Fibroblast of villous mesenchyme (primary cell): ENCODE measurements at places on chromosomes 1 and 21. TPM values are rescaled to one million over a fixed set of nuclear protein-coding genes. Genes with fewer than 3 reads are reported as not detected.
A peak's percentile ranks its signal among the peaks of the same experiment; 100 is the strongest.

The MAB21L3 gene
- under 0.01 TPM in 2 replicates for total RNA-seq

DNA sequence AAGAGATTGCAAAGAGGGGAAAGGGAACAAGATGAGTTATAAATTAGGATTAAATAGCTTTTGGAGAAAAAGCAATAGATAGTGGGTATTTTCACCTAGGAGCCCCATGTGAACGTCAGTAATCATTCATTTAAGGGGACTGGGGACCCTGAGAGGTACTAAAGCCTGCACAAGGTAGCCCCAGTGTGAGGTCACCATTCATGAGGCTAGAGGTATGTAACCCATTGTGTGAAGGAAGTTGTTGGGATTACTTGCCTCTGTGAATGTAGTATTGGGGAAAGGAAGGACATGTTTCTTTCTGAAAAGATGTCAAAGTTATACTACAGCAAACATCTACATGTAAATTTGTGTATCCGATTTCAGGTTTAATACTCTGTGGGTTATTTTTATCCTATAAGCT lies 276.8 kb downstream of the TBX15 start:
- no peak for DNase-seq

The HLX gene
- 8.7 and 19.9 TPM in 2 replicates for total RNA-seq

GRCh38 chr1:8374812-8375211 lies 56.9 kb downstream of the SLC45A1 start:
- DNase-seq = no peak

GRCh38 chr1:47705517-47706130 lies 267.8 kb downstream of the FOXD2 start:
- DNase-seq = peak; percentile 3

The SH3BP5L gene
- total RNA-seq = 26.1 and 28.9 TPM in 2 replicates

DNA sequence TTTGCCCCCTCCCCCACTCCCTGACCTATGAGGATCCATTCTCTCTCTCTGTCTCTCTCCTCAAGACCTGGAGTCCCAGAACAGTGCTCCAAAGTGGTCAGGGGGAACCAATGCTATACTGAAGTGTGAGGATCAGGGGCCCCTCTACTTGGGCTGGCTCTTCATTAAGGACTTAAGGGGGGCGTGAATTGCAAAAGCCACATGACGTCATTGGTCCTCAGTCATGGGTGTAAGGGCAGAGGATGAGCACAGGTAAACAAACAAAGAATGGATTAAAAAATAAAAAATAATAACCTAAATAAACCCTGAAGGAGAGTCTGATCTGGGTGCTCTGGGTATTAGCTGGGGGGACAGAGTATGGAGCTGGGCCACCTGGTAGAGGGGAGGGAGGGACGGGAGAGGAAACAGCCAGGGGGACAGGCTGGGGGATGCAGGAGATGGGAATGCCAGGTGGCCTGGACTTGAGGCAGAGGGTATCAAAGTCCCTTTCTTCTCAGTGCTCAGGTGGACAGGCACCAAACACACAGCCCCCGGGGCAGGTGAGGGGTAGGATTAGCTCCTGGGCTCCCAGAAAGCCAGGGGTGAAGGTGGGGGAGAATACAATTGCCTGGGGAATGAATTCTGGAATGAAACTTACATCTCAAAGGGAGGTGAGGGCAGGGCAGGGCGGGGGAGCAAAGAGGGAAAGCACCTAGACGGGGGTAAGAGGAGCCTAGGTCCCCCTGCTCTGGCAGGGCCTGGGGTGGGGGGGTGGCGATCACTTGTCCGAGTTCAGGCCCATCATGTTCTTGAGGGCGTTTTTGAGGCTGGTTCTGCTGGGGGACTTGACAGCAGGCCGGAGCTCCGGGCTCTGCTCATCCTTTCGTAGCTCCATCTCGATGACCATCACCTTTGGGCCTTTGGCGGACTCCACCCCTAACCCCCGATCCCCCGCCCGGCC lies 4.6 kb downstream of the MPZ start:
- no peak for DNase-seq

DNA sequence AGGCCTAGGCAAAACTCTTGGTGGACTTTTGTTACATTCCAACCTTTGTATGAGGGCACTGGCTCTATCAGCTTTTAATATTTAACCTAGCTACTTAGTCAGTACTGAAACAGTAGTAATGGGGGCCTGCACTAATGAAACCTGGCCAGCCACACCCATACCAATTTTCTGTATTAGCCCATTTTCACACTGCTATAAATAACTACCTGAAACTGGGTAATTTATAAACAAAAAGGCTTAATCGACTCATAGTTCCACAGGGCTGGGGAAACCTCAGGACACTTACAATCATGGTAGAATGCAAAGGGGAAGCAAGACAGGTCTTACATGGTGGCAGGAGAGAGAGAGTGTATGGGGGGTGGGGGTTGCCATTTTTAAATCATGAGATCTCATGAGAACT lies 245.7 kb upstream of the RGS18 start:
- no peak for DNase-seq

- DNase-seq = no peak
Observed at GRCh38 chr1:179744401-179745130, 1.5 kb downstream of the FAM163A start.

The PGLYRP3 gene
- not detected in 2 replicates for total RNA-seq

GRCh38 chr1:67189953-67190352 lies 23.7 kb downstream of the IL23R start:
- no peak for DNase-seq

GRCh38 chr1:160837558-160838205 lies 25.0 kb downstream of the CD244 start:
- DNase-seq = no peak

- no peak for DNase-seq
Observed at GRCh38 chr1:46057781-46058180, 74.6 kb downstream of the PIK3R3 start.

DNA sequence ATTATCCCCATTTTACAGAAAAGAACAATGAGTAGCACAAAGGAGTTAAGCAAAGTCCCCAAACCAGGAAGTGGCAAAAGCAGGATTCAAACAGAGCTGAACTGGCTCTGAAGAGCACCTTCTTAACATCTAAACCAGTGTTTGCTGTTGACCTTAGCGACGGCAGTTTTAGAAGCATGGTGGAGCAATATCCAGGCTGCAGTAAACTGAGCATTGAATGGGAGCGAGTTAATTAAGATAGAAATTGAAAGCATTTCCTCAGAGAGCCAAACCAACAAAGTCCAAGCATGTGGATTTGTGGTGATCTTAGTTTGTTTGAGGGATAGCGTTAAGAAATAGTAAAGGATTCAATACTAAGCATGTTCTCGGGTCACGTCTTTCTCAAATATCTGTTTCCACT lies 13.4 kb upstream of the ZNF281 start:
- DNase-seq = no peak

DNA sequence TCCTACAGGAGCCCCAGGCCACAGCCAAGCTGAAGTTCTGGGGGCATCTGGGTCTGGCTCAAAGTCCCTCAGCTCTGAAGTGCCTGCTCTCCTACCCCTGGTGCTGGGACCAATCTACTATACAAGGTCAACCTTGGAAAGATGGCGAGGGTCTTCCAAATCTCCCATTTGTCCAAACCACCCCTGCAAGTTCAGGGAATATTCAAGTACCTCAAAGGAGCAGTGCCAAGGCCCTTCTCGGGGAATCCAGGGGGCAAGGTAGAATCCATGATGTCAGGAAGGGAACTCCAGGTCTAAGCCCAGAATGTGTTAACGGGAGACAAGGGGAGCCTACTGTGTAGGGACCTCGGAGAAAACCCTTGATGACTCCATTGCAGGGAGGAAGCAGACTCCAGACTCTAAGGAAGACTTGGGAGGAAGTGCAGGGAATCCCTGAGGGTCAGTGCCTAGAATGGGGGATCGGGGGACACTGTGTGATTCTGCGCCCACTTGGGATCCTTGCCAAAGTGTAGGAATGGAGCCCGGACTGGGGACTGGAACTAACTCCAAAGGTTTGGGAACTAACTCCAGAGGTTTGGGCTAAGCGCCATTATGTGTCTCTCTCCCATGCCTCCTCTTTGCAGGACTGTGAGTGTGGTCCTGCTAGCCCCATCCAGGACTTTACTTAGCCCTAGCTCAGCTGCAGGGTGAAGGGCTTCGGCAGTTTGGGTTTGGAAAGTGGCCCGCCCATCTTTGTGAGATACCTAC lies 8.7 kb downstream of the TAL1 start:
- no peak for DNase-seq

GRCh38 chr1:25922971-25923552 lies 16.8 kb upstream of the STMN1 start:
- DNase-seq = no peak

The HTR6 gene
- total RNA-seq = not detected in 2 replicates

- DNase-seq = no peak
Observed at GRCh38 chr1:34479731-34480130, 275.1 kb upstream of the GJB5 start.

The TGFB2 gene
- 28.0 and 36.3 TPM in 2 replicates for total RNA-seq

DNA sequence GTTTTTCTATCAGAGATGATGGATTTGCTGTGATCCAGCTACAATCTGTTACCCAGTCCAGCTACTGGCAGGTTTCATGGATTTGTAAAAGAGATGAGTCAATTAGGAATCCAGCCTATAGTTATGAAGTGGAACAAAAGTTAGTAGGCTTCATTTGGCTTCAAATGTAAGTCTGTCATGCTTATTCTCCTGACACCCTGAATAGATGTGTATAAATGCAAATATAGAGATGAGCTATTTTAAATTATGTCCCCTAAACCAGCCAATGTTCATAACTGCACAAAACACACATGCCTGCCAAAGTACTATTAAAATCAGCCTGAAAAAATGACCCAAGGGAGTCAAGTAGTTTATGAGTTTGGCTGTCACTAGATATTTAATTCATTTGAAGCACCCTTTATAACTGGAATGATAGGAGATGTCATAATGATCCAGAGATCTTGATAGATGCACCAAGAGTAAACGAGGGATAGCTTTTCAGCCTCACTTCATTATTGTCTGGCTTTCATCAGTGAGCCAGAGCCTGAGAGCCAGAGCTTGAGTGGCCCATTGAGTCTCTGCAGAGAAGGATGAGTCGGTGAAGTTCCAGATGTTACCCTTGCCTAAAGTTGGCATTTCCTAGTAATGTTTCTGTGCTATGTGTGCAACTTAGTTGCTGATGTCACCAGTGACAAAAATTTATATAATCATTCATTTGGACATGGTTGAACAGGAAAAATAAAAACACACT lies 11.8 kb upstream of the NTMT2 start:
- DNase-seq = no peak

GRCh38 chr21:45532826-45533360 lies 9.3 kb downstream of the SLC19A1 start:
- no peak for DNase-seq

- peak; percentile 33 for DNase-seq
Observed at GRCh38 chr1:95021805-95022643, 50.7 kb downstream of the ALG14 start.

The EVA1C gene
- 8.4 and 10.8 TPM in 2 replicates for total RNA-seq

DNA sequence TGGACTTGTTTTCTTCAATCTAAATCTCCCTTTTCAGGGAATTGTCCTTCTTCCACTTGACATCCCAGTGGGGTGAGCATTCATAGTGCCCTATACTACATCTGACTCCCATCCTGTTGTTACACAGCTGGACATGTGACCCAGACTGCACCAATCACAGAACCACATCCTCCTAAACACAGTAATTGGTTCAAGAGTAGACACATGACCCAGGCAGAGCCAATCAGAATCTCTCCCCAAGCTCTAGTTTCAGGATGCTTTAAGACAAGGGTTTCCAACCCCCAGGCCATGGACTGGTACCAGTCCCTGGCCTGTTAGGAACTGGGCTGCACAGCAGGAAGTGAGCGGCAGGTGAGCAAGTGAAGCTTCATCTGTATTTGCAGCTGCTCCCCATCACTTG lies 5.6 kb upstream of the DDOST start:
- DNase-seq = no peak

DNA sequence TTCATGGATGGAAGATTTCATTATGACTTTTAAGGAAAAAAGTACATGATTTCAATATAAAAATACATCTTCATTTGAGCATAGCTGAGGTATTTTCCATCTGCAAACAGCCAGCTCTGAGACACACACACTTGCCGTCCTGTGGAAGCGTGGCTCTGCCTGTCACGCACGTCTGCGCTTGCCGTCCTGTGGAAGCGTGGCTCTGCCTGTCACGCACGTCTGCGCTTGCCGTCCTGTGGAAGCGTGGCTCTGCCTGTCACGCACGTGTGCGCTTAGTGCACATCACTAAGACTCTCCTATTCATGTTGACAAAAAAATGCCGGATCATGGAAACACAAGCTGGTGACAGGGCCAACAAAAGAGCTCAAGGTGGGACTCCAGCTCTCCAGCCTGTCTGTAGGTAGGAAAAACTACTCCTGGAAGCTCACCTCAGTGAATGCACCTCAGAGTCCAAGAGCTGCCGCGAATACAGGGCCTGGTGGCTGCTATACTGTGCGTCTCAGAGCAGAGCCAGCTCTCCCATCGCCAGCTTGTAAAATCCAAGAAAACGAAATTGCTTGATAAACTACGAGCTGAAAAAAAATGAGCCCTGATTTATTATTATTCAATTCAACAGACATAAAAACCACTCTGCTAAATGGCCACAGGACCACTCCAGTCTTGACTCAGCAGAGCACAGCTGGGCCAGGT lies 69.3 kb downstream of the SLC37A1 start:
- no peak for DNase-seq

DNA sequence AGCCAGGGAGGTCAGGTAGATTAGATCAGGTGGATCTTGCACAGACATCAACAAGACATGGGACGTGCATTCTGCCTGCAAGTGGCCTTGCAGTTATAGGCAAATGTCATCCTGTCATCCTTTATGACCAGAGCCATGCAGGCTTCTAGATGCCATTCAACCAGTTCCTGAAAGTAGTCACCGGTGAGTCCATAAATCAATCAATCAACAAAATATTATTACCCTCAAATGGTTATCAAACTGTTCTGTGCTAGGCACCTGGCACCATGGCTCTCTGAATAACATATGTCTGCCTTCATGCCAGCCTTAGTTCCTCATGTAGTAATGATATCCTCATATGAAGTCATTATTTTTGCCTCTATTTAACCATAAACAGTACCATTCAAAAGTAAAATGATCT lies 146.9 kb downstream of the TOMM20 start:
- DNase-seq = no peak

GRCh38 chr1:2826316-2826715 lies 24.8 kb upstream of the TTC34 start:
- DNase-seq = no peak

- no peak for DNase-seq
Observed at GRCh38 chr1:168672278-168672677, 56.7 kb downstream of the DPT start.
